ENCODE measurements at places on chromosomes 5 and 9.

GRCh38 chr5:72228960-72229359 lies 91.1 kb downstream of the MRPS27 start:
- no peak for DNase-seq

GRCh38 chr5:149045089-149045460 lies 17.8 kb downstream of the SH3TC2 start:
- DNase-seq: no peak

DNA sequence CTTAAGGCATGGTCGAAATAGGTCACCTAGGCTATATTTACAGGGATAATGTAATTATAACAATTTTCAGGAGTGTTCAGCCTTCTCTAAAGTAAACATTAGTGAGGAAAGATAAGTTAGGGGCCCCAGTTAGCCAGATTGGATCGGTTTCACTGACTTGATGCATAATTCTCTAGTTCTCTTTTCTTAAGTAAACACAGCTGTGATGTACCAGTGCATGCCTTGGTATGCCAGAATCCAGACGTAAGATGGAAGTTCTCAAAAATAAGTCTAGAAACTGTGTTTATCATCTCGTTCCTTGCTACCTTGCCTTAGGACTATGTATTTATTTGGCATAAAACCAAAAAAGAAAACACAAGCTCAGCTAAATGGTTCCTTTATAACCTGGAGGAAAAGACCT lies 442.2 kb upstream of the CLINT1 start:
- DNase-seq: no peak

DNA sequence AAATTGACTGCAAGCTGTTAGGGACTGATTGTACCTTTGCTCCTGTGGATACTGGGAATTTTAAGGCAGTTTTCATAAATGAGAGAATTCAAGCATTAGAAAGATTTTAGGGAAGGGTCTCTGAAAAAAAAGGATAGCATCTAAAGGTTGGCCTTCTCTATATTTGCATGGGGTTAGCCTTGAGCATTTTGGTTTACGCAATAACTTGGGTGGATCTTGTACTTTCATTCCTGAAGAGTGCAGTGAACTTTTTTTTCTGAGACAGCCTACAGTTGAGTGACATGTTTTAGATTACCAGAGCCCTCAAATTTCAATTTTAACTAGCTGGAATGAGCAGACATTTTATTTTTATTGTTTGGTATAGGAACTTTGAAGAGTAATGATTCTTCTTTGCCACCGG lies 91.6 kb upstream of the NR3C1 start:
- no peak for DNase-seq

GRCh38 chr5:16863469-16863946 lies 72.6 kb downstream of the MYO10 start:
- no peak for DNase-seq

DNA sequence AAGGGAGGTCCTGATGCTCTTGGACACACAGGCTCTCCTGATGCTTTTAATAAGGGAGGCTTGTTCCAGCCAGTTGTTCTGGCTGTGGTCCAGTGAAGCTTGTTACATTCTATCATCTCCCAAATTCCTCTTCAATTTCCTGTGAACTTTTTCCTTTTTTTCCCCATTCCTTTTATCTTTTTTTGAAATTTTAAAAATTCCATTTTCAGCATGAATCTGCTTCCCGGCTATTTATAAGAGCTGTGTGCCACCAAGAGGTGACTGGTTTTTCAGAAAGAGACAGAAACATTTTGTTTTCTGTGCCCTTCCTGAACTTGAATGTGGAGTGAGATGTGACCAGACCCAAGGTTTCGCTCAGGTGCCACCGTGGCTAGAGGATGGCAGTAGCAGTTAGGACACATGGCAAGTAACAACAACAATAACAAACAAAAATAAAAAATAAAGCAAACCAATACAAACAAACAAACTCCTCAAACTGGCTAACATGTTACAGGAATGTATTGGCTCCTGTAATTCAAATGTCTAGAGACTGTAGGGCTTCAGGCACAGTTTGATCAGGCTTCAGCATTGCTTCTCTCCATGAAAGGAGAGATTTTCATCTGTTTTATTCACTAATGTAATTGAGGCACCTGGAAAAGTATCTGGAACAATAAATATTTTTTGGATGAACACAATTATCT lies 121.1 kb downstream of the BOD1 start:
- DNase-seq: no peak

- DNase-seq: no peak
Measured at GRCh38 chr5:42597318-42597937, 159.2 kb upstream of the CCDC152 start.

DNA sequence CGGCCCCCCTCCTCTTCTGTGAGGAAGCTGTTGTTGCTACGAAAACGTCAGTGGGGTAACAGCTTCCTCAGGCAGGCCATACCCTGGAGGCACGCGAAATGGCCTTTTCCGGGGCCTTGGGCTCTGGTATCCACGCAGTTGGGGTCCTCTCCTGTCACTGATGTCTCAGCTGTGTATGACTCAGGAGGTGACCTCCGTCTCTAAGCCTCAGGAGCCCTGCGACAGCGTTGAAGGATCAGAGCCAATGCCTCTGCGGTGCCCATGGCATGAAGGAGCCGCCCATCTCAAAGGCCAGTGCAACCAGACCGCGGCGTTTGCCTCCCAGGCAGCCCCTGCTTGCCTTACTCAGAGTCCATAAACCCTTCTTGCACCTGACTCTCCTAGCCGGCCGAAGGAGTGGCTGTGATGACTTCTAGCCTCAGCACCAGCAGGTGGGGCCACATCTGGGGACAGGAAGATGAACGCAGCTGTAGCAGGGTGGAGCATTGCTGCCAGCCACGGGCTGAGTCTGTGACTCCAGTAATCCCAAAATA lies 1.0 kb upstream of the MXD3 start:
- DNase-seq: peak; percentile 74

- DNase-seq: no peak
Measured at GRCh38 chr9:126773004-126773607, 31.7 kb upstream of the ZBTB43 start.

- no peak for DNase-seq
Measured at GRCh38 chr9:104361207-104361606, 142.9 kb upstream of the OR13F1 start.

GRCh38 chr5:82673057-82673809 lies 395.1 kb upstream of the RPS23 start:
- DNase-seq: no peak

- DNase-seq: no peak
Measured at GRCh38 chr9:96067004-96067403, 191.5 kb downstream of the ERCC6L2 start.

DNA sequence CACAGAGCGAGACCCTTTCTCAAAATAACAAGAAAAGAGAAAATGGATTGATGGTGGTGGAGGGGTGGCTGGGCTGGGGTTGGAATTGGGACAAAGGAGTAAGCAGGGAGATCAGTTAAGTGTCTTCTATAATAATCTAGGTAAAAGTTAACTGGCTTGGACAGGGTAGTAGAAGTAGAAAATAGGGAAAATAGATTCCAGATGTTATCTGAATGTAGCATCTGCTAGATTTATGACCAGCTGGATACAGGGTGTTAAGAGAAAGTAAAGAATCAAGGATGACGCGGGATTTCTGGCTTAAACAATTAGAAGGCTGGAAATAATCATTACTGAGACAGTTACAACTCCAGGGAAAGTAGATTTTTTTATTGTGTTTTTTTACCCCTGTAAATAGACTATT lies 13.0 kb downstream of the PPP6C start:
- no peak for DNase-seq

DNA sequence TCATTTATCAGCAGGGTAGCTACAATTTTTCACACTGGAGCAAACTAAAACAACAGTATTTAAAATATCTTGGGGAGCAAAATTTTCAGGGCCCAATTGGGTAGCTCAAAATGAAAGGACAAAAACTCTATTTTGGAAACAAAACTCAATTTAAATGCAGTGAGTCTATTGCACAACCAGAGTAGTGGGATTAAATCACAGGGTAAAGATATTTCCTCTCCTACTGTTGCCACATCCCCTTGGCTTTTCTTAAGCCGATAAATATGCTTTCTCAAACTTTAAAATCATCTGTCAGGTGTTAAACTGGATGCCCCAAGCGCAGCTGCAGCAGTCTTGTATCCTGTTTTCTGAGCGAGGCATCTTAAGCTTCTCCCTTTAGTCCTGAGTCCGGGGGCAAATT lies 1474.3 kb upstream of the CDH9 start:
- DNase-seq: no peak

DNA sequence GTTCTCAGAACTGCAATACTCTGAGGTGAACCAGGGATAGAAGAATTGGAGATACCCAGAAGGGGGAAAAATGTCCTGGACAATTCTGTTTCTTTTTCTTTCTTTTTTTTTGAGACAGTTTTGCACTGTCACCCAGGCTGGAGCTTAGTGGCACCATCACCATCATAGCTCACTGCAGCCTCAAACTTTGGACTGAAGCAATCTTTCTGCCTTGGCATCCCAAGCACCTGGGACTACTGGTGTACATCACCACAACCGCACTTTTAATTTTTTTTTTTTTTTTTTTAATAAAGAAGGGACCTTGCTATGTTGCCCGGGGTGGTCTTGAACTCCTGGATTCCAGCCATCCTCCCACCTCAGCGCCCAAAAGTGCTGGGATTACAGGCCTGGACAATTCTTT lies 1.9 kb downstream of the EMB start:
- no peak for DNase-seq

DNA sequence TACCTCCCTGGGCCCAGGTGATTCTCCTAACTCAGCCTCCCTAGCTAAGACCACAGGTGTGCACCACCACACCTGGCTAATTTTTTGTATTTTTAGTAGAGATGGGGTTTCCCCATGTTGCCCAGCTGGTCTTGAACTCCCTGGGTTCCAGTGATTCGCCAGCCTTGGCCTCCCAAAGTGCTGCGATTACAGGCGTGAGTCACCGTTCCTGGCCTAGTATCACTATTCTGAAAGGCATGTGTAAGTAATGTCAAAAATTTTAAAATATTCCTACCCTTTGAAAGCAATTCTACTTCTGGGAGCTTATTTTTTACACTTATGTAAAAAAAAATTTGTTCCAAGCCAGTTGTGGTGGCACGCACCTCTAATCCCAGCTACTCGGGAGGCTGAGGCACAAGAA lies 27.1 kb upstream of the TLE1 start:
- no peak for DNase-seq

- peak; percentile 20 for DNase-seq
Measured at GRCh38 chr9:93684806-93685543, 108.6 kb downstream of the PHF2 start.

- DNase-seq: no peak
Measured at GRCh38 chr5:77312413-77312812, 101.9 kb downstream of the PDE8B start.

GRCh38 chr5:58410441-58410840 lies 49.4 kb downstream of the PLK2 start:
- DNase-seq: no peak

- DNase-seq: peak; percentile 50
Measured at GRCh38 chr9:1938675-1939170, 76.4 kb upstream of the SMARCA2 start.

DNA sequence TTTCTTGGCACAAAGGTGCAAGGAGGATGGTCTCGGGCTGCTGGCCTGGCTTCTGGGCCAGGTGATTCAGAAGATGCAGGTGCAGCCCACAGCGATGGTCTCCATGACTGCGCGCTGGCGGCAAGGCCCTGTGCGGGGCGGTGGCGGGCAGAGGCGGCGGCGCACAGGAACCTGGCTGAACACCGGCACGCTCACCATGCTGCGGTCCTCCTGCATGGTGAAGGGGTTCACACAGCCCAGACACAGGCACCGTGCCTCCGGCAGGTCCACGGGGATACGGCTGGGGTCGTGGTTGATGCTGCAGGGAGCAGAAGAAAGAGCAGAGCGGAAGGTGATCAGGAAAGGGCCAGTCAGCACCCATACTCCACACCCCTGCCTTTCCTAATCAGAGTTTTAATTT lies 4.8 kb downstream of the IL17B start:
- no peak for DNase-seq

- DNase-seq: no peak
Measured at GRCh38 chr5:61417340-61417739, 85.3 kb downstream of the ZSWIM6 start.

DNA sequence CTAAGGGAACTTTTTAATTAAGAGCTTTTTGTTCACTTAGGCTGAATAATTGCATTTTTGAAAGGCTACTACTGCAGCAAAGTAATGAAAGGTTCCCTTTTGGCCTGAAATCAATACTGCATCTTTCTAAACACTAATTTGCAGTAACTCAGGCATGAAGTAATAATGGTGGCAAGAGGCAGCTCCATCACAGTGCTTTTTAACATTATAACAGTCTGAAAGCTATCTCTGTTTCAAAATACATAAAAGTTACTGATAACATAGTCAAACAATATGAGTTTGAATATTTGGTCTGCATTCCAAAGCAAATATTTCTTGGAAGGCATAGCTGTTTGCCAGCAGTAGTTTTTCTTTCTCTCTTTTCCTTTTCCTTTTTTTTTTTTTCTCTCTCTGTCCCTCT lies 113.4 kb downstream of the FBN2 start:
- no peak for DNase-seq

- no peak for DNase-seq
Measured at GRCh38 chr5:141694479-141694878, 12.4 kb upstream of the ARAP3 start.

DNA sequence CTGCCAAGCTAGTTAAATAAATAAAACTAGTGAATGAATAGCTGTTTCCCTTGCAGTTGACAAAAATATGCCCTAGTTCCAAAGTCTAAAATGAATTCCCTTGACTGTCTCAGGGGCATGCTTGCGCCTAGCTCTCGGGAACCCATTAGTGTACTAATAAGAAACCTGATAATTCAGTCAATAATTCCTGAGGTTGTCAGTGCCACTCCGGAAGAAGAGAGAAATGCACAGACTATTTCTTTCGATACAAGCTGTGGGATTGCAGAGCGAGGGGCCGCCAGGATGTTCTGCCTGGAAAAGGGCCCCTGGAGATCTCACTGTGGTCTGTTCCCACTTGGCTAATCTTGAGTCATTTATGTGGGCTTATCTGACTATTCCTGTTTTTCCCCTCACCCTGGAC lies 56.4 kb upstream of the LARP1 start:
- DNase-seq: no peak

GRCh38 chr5:45411971-45412612 lies 284.1 kb downstream of the HCN1 start:
- DNase-seq: no peak

GRCh38 chr5:138643040-138643791 lies 68.0 kb upstream of the HSPA9 start:
- DNase-seq: no peak

- DNase-seq: no peak
Measured at GRCh38 chr9:77769246-77769645, 121.1 kb upstream of the GNA14 start.

GRCh38 chr5:134818776-134819175 lies 27.0 kb upstream of the C5orf24 start:
- no peak for DNase-seq

- DNase-seq: no peak
Measured at GRCh38 chr5:7793895-7794294, 57.0 kb downstream of the CFAP90 start.

DNA sequence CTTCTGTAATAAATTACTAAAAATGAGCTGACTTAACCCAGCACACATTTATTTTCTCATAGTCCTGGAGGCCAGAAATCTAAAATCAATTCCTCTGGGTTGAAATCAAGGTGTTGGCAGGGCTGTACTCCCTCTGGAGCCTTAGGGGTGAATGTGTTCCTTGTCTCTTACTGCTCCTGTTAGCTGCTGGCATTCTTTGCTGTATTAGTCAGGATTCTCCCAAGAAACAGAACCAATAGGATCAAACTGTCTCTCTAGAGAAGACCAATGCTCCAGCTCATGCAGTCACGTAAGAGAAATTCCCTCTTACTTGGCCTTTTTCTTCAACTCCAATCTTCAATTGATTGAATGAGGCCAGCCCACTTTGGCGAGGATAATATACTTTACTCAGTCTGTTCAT lies 15.3 kb upstream of the CD180 start:
- DNase-seq: no peak

GRCh38 chr9:16262477-16263261 lies 607.8 kb downstream of the BNC2 start:
- no peak for DNase-seq
